Calu3 (cell line): ENCODE measurements at places on chromosomes 12 and 14.

DNA sequence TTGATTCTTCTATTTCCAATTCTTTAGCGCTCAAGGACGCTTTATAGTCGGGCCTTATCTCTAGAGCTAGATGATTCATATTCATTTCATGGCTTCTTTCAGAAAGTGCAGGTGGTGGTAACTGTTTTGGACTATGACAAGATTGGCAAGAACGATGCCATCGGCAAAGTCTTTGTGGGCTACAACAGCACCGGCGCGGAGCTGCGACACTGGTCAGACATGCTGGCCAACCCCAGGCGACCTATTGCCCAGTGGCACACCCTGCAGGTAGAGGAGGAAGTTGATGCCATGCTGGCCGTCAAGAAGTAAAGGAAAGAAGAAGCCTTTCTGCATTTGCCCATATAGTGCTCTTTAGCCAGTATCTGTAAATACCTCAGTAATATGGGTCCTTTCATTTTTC is 241.9 kb downstream of the PAWR start:
- H3K4me1 ChIP-seq: peaks cover 47% of the 10 kb centered on the region
- peak overlapping the region; percentile 57 for H3K4me3 ChIP-seq
- H3K27me3 ChIP-seq: no peaks in the 10 kb centered on the region
- H3K27ac ChIP-seq: peak overlapping the region; percentile 50

DNA sequence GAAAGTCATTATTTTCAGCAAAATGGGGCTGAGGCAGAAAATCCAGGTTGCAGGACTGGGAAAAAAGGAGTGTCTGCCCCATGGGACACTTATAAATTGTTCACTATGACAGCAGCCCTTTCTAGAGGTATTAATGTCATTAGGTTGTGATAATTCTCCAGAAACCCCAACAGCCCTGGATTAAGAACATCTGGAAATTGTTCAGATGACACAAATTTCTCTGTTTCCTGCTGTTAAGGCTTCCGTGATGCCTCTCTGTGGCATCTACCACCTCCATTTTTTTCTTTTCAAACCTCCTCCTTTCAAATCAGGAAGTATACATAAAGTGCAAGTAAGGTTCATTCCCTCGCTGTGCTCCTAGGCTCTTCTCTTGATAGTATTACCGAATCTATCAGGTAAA is 25.6 kb downstream of the EGLN3 start:
- no peak for DNase-seq
- no peak overlapping the region for H3K27ac ChIP-seq
- H3K4me1 ChIP-seq: no peaks in the 10 kb centered on the region

DNA sequence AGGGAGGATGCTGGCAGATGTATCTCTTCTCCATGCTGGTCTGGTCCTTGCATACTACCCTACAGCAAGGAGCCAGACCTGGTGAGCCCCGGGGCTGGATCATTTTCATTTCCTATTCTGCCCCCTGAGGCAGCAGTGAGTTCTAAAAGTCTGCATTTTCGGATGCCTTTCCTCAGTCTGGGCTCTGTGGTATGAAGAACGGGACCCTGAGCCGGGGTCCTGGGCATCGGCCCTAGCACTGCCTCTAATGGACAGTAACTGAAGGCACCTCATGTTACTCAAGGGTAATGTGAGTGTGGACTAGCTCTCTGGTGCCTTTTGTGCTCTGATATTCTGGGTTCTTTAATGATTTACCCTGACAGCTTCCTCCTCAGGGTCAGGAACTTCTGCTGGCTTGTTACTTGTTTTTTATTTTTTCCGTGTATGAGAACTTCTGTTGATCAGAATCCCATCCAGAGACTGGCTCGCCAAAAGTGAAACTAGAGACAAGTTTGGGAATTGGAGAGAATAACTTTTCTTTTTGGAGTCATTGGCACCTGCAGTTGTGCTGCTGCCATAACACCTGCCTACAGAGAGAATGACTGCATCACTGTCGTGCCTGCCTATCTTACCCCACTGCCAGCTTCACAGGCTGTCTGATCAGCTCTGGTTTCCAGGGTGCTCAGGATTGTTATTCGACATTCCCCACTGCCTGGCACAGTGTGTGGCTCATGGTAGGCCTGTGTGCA is 62.3 kb downstream of the SUSD6 start:
- H3K27me3 ChIP-seq: no peaks in the 10 kb centered on the region
- peak; percentile 23 for DNase-seq
- peak overlapping the region; percentile 3 for H3K4me3 ChIP-seq
- H3K27ac ChIP-seq: peak overlapping the region; percentile 4

- no peak overlapping the region for H3K27ac ChIP-seq
- H3K4me3 ChIP-seq: peak overlapping the region; percentile 50
- peaks cover 71% of the 10 kb centered on the region for H3K27me3 ChIP-seq
- DNase-seq: peak; percentile 40
- H3K4me1 ChIP-seq: peaks cover 18% of the 10 kb centered on the region
Measured at GRCh38 chr14:28756884-28757570, 9.6 kb upstream of the FOXG1 start.

DNA sequence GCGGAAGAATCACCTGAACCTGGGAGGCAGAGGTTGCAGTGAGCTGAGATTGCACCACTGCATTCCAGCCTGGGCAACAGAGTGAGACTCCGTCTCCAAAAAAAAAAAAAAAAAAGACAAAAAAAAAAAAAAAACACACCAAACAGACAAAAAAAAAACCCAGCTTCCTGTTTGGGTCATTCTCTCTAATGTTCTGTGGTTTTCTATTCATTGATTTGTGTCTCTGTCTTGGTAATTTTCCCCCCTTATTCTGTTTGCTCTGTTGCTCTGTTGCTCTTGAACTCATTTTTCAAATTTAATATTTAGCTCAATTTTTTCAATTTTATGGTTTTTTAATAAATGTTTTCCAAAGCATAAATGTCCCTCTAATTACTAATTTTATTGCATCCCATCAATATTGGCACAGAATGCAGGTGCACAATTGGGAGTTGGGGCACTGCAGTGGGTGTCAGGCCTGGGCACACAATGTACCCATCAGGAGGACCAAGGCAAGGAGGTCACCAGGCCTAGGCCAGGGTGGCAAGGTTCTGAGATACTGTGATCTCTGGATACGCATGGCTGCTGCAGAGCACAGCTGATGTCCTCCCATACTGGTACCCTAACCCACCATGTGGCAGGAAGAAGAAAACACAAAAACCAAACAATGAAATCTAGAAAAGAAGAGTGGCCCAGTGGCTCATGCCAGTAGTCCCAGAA is 8.0 kb upstream of the GNPTAB start:
- H3K4me3 ChIP-seq: no peak overlapping the region
- DNase-seq: no peak
- H3K27me3 ChIP-seq: no peaks in the 10 kb centered on the region

- no peaks in the 10 kb centered on the region for H3K36me3 ChIP-seq
- no peak for DNase-seq
- no peak overlapping the region for H3K4me3 ChIP-seq
Measured at GRCh38 chr12:102201436-102202061, 3.9 kb upstream of the PMCH start.

GRCh38 chr14:34111953-34112352 is 161.1 kb upstream of the EGLN3 start:
- H3K36me3 ChIP-seq: peaks cover 5% of the 10 kb centered on the region
- peaks cover 38% of the 10 kb centered on the region for H3K4me1 ChIP-seq
- peak overlapping the region; percentile 79 for H3K27ac ChIP-seq
- DNase-seq: no peak

DNA sequence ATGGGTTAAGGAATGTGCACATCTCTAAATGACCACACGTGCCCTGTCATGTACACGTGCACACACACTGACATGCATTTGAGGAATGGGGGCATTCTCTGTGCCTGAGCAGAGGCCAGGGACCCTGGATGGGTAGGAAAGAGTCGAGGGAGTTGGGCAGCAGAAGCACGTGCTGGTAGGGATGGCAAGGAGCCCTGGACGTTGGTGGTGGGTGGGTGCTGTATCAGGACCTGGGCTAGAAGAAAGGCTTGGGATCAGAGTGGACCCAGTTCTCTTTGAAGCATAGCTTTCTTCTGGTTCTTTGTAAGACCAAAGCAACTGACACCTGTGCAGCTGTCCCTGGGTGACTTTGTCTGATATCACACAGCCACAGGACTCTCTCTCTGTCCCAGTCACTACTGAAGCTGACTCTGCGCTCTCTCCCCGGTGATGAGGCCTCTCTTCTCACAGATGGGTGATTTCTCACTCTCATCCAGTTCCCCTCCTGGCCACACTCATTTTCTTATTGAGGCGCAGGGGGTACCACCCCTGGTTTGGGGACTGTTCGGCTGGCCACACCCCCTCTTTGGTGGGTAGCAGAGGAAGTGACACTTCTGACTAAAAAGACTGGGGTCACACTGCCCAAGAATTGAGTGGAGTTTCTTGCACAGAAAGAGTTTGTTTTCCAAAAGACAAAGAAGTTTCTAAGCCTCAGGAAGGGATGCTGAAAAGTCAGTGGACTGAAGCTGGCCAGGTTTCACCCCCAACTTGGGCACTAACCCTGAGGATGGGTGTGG is 171.7 kb upstream of the RTL1 start:
- no peak overlapping the region for H3K27ac ChIP-seq
- H3K4me1 ChIP-seq: peaks cover 9% of the 10 kb centered on the region
- H3K27me3 ChIP-seq: no peaks in the 10 kb centered on the region
- no peak overlapping the region for H3K4me3 ChIP-seq
- H3K36me3 ChIP-seq: no peaks in the 10 kb centered on the region

DNA sequence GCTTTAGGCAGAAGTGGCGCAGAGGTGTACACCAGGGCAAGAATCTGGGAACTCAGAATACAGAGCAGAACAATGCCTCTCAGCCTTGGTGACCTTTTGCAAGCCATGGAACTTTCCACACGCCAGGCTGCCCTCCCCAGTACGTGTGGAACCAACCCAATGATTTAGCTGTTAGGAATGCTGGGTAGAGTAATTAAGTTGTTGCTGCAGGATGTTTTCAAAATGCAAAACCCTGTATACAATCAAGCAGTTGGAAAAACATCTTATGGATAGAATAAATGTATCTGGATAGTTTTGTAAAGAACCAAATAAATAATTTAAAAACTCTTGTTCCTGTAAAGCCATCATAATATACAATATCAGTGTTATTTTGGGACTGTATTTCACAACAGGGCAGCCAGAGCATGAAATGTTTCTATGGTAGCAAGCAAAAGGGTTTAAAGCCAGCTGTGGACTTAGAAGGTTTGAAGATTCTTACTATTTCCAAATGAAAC is 19.4 kb downstream of the PPP1R36 start:
- no peak for DNase-seq
- H3K4me1 ChIP-seq: no peaks in the 10 kb centered on the region
- H3K4me3 ChIP-seq: no peak overlapping the region

- no peaks in the 10 kb centered on the region for H3K36me3 ChIP-seq
- DNase-seq: no peak
- H3K27me3 ChIP-seq: no peaks in the 10 kb centered on the region
- no peak overlapping the region for H3K27ac ChIP-seq
- no peak overlapping the region for H3K4me3 ChIP-seq
Measured at GRCh38 chr14:71021347-71022011, 114.2 kb downstream of the PCNX1 start.

DNA sequence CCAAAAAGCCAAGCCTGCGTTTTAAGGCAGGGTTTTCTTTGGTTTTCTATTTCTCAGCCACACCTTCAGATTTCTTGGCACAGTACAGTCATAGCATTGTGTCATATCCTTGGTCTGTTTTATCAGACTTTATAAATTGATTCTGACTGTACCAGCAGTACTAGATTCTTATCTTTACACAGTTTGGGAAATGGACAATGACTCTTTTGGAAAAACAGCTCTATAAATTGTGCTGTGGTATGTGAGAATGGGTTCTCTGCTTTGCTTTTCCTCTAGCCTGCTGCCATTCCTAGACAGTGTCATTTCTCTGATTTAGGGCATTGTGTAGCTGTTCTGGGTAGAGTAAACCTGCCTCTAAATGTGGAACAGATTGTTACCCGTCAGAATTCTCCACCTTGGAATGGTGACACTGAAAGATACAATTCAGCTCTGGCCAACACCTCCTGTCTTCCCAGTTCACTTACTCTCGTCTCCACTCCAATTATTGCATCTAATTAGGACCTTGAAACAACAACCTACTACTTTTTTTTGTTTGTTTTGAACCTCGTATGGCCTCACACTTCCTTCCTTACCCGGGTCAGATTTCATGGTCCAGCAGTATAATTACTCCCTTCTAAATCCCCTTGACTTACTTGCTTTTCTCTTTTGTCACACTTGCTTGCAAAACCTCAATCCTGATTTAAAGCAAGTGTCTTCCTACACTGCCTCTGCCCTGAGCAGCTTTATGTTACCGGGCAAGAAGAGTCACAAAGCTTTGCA is 226.3 kb downstream of the ERC1 start:
- H3K27ac ChIP-seq: no peak overlapping the region
- no peak overlapping the region for H3K4me3 ChIP-seq
- DNase-seq: peak; percentile 13
- no peaks in the 10 kb centered on the region for H3K36me3 ChIP-seq
- peaks cover 1% of the 10 kb centered on the region for H3K4me1 ChIP-seq

GRCh38 chr12:102120886-102121285 is 903 bp downstream of the PARPBP start:
- peak overlapping the region; percentile 71 for H3K27ac ChIP-seq
- peak overlapping the region; percentile 87 for H3K4me3 ChIP-seq
- peaks cover 9% of the 10 kb centered on the region for H3K4me1 ChIP-seq
- H3K27me3 ChIP-seq: no peaks in the 10 kb centered on the region

GRCh38 chr12:108635201-108635996 is 1.7 kb upstream of the SELPLG start:
- H3K27me3 ChIP-seq: no peaks in the 10 kb centered on the region
- peaks cover 9% of the 10 kb centered on the region for H3K36me3 ChIP-seq
- no peak overlapping the region for H3K27ac ChIP-seq
- H3K4me1 ChIP-seq: peaks cover 32% of the 10 kb centered on the region
- no peak overlapping the region for H3K4me3 ChIP-seq

GRCh38 chr12:24460099-24460498 is 488.8 kb downstream of the BCAT1 start:
- H3K4me3 ChIP-seq: no peak overlapping the region
- no peaks in the 10 kb centered on the region for H3K27me3 ChIP-seq
- no peaks in the 10 kb centered on the region for H3K4me1 ChIP-seq
- DNase-seq: no peak

- H3K27me3 ChIP-seq: no peaks in the 10 kb centered on the region
- DNase-seq: no peak
- H3K4me1 ChIP-seq: peaks cover 44% of the 10 kb centered on the region
- H3K4me3 ChIP-seq: no peak overlapping the region
Measured at GRCh38 chr12:110314308-110314707, 33.3 kb downstream of the ATP2A2 start.

DNA sequence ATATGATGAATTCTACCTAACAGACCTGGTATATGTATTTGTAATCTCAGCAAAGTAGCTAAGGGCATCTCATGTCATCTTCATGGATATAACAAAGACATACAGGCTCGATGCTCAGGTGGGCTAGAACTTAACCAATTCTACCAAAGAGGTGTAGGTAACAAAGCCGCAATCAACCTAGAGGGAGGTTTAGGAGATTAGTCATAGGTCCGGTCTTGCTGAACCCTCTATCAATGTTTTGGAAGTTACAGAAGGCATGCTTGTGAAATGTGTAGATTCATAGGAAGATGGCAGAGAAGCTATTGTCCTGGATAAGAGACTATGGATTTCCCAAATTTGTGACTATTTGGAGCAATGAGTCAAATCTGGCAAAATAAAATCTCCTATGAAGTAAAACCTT is 42.6 kb upstream of the SYCP3 start:
- no peak overlapping the region for H3K27ac ChIP-seq
- H3K4me1 ChIP-seq: no peaks in the 10 kb centered on the region
- no peak overlapping the region for H3K4me3 ChIP-seq
- no peaks in the 10 kb centered on the region for H3K36me3 ChIP-seq
- no peaks in the 10 kb centered on the region for H3K27me3 ChIP-seq
- no peak for DNase-seq
